ENCODE measurements at places on chromosomes 2 and 18.

GRCh38 chr18:23683155-23683554, 6.1 kb upstream of the LAMA3 start:
- DNase-seq = no peak

GRCh38 chr2:39530411-39530866, 93.4 kb upstream of the MAP4K3 start:
- DNase-seq = peak; percentile 86

GRCh38 chr18:34049511-34049910, 175.2 kb downstream of the NOL4 start:
- no peak for DNase-seq

GRCh38 chr2:112627060-112628040, 18.4 kb upstream of the SLC20A1 start:
- peak; percentile 95 for DNase-seq

DNA sequence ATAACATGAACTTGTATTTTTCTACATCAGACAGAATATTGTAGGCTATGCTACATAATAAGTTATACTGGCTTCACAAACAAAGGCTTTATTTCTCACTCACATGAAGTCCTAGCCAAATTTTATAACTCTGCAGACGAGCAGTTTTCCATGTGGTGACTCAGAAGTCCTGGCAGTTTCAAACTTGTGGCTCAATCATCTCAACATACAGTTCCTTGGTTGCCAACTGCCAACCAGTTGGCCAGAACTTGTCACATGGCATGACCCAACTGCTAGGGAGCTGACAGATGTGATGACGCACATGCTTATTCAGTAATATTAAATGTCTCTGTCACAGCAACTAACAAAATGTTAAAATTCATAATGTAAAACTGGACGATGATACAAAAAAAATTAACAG, 63.8 kb upstream of the ZC3H15 start:
- DNase-seq = peak; percentile 77

- peak; percentile 5 for DNase-seq
Measured at GRCh38 chr2:130728007-130728454, 839 bp upstream of the GPR148 start.

DNA sequence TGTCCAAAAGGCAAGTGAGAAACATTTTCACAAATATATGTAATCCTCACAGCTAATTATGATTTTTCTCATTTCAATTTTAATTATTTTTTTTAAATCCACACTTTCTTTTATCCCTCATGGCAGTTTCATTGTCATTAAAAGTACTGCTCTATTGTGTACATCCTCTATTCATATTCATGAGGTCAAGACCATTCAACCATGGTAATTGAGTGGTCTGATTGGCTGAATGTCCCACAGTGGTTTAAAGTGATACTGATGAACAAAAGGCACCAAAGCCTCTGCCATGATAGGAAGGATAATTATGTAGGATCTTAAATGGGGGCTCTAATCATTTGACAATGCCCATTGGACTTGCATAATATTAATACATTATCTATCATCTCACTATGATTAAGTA, 108.4 kb upstream of the EPHA4 start:
- DNase-seq = no peak

DNA sequence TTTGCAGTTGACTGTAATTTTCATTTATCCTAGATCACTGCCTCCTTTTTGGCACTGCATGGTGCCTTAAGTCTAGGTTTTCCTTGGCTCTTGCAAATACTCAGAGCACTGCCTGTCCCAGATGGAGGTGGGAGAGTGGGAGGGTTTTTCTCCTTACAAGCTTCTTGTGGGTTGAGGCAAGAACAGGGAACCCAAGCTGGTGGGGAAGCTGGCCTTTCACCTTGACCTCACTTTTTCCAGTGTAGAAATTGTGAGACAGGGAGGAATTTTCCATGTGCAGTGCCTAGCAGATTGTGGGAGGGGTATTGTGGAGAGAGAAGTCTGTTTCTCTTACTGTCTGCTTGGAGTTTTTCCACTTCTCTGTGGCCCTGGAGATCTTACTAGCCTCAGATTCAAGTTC, 21.5 kb downstream of the GALNT1 start:
- DNase-seq = no peak

GRCh38 chr2:43139996-43140621, 86.3 kb downstream of the ZFP36L2 start:
- DNase-seq = peak; percentile 86

- peak; percentile 13 for DNase-seq
Measured at GRCh38 chr18:27428120-27428519, 243.0 kb upstream of the CHST9 start.

GRCh38 chr2:76318848-76319360, 608.2 kb upstream of the GCFC2 start:
- no peak for DNase-seq

DNA sequence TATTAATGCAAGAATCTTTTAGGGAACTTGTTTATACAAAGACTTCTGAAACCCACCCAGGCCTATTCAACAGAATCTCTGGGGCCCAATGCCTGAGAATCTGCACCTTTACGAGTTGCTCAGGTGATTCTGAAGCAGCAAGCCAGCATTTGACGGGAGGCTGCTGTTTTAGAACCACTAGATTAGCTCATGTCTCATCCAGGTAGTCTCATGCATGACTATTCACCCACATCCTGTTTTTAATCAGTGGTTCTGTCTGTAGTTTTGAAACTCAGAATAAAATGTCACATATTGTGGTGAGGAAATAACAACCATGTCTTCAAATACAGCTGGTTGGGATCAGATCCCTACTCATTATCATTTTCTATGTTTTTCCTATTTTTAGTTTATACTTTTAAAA, 39.5 kb downstream of the CYTIP start:
- no peak for DNase-seq

- no peak for DNase-seq
Measured at GRCh38 chr18:71431689-71432088, 1112.5 kb downstream of the CBLN2 start.

DNA sequence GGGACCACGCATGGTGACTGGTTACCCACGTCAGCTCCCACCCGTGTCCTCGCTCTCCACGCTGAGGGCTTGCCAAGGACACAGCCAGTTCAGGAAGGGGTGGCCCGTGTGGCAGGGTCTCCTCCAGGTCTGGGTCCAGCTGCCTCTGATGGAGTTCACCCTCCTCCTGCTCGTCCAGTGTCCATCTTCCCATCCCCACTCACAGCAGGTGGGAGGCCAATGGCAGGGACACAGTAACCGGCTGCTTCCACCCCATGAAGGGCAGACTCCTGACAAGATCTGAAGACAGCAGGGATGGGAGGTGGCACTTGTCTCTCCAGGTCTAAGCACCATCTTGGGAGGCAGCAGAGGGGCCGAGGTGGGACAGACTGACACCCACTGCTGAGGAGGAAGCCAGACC, 106.4 kb downstream of the NDUFA10 start:
- DNase-seq = no peak

DNA sequence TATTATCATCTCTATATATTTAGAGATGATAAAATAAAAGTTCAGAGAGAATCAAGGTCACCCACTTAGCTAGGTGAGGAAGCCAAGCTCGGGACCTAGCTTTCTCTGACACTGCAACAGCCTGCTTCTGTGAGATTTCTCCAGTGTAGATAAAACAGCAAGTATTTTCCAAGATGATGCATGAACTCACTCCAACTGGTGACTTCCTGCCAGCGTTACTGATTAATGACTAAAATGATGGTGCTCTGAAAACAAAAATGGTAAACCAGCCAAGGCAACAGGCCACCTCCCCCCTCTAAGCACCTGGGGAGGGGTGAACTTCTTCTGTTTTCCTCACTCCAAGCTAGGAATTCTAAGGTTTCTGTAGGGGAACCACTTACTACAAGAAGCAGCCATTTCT, 510.2 kb upstream of the ID2 start:
- peak; percentile 37 for DNase-seq

DNA sequence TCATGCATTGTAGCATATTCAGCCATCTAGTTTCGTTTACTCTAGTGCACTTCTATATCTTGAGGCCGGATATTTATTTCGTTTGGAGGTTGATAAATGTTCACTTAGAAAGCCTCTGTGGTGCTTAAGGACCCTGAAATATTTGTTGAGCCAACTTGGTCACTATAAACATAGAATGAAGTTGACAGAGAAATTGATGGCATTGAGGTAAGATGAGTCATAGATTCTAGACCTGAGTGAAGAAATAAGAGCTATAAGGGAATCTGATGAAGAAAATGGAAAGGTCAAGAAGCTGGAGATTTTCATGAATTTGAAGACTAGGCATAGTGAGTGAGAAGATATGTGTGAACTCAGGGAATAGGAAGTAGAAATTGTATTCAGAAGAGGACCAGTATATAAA, 35.9 kb downstream of the EPC2 start:
- peak; percentile 19 for DNase-seq

GRCh38 chr18:55264108-55264507, 304.8 kb upstream of the CCDC68 start:
- peak; percentile 71 for DNase-seq

- DNase-seq = no peak
Measured at GRCh38 chr2:85789271-85789670, 35.5 kb downstream of the ATOH8 start.

- DNase-seq = no peak
Measured at GRCh38 chr2:205857520-205858237, 175.4 kb downstream of the NRP2 start.

Measured in choroid plexus epithelial cell (primary cell).